ENCODE measurements at places on chromosomes 4 and X. TPM values are rescaled to one million over a fixed set of nuclear protein-coding genes. Genes with fewer than 3 reads are reported as not detected.

The ZGRF1 gene
- 11.7 TPM for total RNA-seq

DNA sequence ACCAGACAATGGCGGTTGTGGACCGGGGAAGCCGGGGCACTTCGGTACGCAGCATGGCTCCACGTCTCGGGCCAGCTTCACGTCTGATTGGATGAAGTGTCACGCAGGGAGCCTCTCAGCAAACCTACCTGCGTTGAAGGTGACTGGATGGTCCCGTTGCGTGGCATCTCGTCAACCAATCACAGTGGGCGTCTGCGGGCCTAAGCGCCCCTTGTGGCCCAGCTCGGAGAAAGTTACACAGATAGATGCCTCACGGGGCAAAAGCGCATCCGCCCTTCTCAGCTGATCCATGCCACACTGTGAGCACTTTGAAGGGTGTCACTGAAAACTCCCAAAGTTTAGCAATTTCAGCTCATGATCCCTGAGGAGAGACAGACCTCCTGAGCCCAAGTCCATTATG is at the start of gene H2BW1:
Gene H2BW1, minus strand, starts transcription at position 103 of the 400 bp plus-strand sequence. CDS start 132 bp downstream, outside the sequence.
- no peaks in the 10 kb centered on the region for H3K4me1 ChIP-seq
- H3K27me3 ChIP-seq, result peaks cover 3% of the 10 kb centered on the region

DNA sequence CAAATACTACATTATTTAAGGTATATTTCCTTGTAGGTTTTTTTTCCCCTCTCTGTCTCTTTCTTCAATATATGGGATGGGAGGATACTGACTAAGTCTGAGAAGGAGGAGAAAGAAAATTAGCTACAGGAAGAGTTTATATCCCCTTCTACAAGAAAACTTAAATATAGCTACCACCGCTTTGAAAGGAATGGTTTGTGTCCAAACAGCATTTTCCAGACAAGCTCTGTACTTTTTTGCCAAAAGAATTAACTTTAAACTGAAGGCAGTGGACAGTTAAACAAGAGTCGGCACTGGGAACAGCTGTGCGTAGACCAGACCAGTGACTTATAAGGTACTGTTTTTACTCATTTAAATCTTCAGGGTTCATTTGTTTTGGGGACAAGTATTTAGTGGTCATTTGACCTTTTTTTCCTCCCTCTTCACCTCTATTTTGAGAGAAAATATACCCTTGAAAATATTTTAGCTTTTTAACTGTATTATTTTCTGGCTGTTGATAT is 303.7 kb downstream of the ARHGAP24 start:
- H3K27me3 ChIP-seq, result no peaks in the 10 kb centered on the region
- H3K27ac ChIP-seq, result no peak overlapping the region
- no peak for DNase-seq
- no peaks in the 10 kb centered on the region for H3K4me1 ChIP-seq

DNA sequence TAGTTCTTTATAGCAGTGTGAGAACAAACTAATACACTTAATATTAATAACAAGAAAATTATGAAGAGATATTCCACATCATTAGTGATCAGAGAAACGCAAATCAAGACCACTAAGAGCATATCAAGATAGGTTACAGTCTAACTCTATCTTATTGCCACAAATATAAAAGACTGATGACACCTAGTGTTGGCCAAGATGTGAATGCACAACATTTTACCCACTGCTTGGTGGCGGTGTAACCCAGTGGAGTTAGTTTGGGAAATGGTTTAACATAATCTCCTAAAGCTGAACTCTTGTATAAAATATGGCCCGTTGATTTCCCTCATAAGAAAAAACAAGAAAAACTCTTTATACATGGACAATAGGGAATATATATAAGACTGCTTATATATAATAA is 92.4 kb downstream of the SLITRK2 start:
- no peak for DNase-seq
- H3K27ac ChIP-seq, result no peak overlapping the region
- no peak overlapping the region for H3K4me3 ChIP-seq
- no peaks in the 10 kb centered on the region for H3K36me3 ChIP-seq
- H3K27me3 ChIP-seq, result no peaks in the 10 kb centered on the region
- no peaks in the 10 kb centered on the region for H3K4me1 ChIP-seq

- no peaks in the 10 kb centered on the region for H3K36me3 ChIP-seq
- no peaks in the 10 kb centered on the region for H3K4me1 ChIP-seq
- peaks cover 4% of the 10 kb centered on the region for H3K27me3 ChIP-seq
- no peak overlapping the region for H3K27ac ChIP-seq
- no peak for DNase-seq
Observed at GRCh38 chr4:56575820-56576429, 70.3 kb downstream of the ARL9 start.

GRCh38 chr4:156800463-156800862 is 171.1 kb downstream of the PDGFC start:
- no peaks in the 10 kb centered on the region for H3K27me3 ChIP-seq
- no peaks in the 10 kb centered on the region for H3K4me1 ChIP-seq
- DNase-seq, result no peak
- no peak overlapping the region for H3K27ac ChIP-seq

- H3K4me3 ChIP-seq, result no peak overlapping the region
- H3K36me3 ChIP-seq, result no peaks in the 10 kb centered on the region
- no peaks in the 10 kb centered on the region for H3K27me3 ChIP-seq
- DNase-seq, result no peak
Observed at GRCh38 chrX:44234116-44234515, 109.4 kb downstream of the EFHC2 start.

- no peaks in the 10 kb centered on the region for H3K4me1 ChIP-seq
- H3K36me3 ChIP-seq, result no peaks in the 10 kb centered on the region
- DNase-seq, result no peak
- H3K27me3 ChIP-seq, result no peaks in the 10 kb centered on the region
Observed at GRCh38 chr4:117900832-117901231, 133.5 kb upstream of the NDST3 start.

DNA sequence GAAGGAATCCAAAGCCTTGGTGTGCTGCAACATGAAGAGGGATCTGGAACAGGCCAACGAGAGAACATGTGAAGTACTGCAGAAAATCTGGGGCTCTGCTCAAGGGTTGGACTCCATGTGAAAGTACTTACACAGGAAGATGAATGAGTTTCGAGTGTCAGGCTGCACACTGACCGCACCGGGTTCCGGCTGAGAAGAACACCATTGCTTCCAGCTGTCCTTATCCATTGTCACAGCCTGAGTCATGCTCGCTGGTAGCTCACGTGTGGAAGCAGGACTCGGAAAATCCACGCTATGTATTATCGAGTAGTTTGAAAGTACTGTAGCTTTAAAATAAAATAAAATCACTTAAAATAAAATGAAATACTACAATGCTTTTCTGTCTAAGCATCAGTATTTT is 50.4 kb upstream of the TBL1X start:
- H3K27me3 ChIP-seq, result no peaks in the 10 kb centered on the region
- H3K4me3 ChIP-seq, result no peak overlapping the region
- H3K27ac ChIP-seq, result no peak overlapping the region
- H3K4me1 ChIP-seq, result no peaks in the 10 kb centered on the region

DNA sequence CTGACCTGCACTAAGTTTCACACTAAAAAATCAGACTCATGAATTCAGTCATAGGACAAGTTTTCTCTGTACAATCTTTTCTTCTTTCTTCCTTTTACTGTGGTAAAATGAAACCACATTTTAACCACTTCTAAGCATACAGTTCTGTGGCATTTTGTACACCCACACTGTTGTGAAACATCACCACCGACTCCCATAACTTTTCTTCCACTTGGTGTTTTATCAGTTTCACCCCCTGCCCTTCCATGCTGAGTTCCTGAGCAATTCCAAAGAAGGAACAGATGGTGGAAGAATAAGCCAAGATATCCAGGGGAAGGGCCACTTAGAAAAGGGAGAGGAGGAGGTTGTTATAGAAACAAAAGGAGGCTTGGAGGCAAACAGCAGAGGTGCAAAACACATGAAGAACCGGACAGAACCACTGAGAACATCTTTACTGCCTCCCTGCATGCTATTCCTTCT is 22.6 kb downstream of the SLC25A4 start:
- H3K27me3 ChIP-seq, result no peaks in the 10 kb centered on the region
- H3K27ac ChIP-seq, result no peak overlapping the region
- DNase-seq, result no peak
- H3K36me3 ChIP-seq, result peaks cover 39% of the 10 kb centered on the region
